ENCODE measurements at places on chromosomes 7 and 10. TPM values are rescaled to one million over a fixed set of nuclear protein-coding genes. Genes with fewer than 3 reads are reported as not detected.

- no peak for DNase-seq
- H3K27ac ChIP-seq, result no peak overlapping the region
- H3K36me3 ChIP-seq, result no peaks in the 10 kb centered on the region
- no peaks in the 10 kb centered on the region for H3K27me3 ChIP-seq
Observed at GRCh38 chr10:11442001-11442773, 169.3 kb downstream of the USP6NL start.

- H3K4me1 ChIP-seq, result no peaks in the 10 kb centered on the region
- H3K27ac ChIP-seq, result no peak overlapping the region
- no peaks in the 10 kb centered on the region for H3K36me3 ChIP-seq
- no peak for DNase-seq
- no peaks in the 10 kb centered on the region for H3K27me3 ChIP-seq
Observed at GRCh38 chr7:28151965-28152364, 28.6 kb downstream of the JAZF1 start.

GRCh38 chr10:71770255-71770654 is 3.1 kb downstream of the VSIR start:
- H3K4me1 ChIP-seq, result peaks cover 81% of the 10 kb centered on the region
- H3K27ac ChIP-seq, result no peak overlapping the region
- H3K4me3 ChIP-seq, result no peak overlapping the region
- H3K36me3 ChIP-seq, result no peaks in the 10 kb centered on the region

Gene CLCN1
- total RNA-seq, result 1.9 TPM

Gene SHTN1
- total RNA-seq, result 86.9 TPM

Gene CALD1
- total RNA-seq, result 155 TPM

Measured in Caco-2 (cell line).